Left renal cortex interstitium (tissue), 4 donors: ENCODE measurements at places on chromosomes 1 and 21. TPM values are rescaled to one million over a fixed set of nuclear protein-coding genes. Genes with fewer than 3 reads are reported as not detected.
A peak's percentile ranks its signal among the peaks of the same experiment; 100 is the strongest.

The PDZK1 gene
- polyA plus RNA-seq, result 123 TPM

The B3GALT2 gene
- 11.9 TPM for polyA plus RNA-seq

The WNT2B gene
- polyA plus RNA-seq, result 2.7 TPM

The CDK11B gene
- polyA plus RNA-seq, result 40.0 TPM

The HSD3B1 gene
- 0.27 TPM for polyA plus RNA-seq

The FAM177B gene
- 0.22 TPM for polyA plus RNA-seq

The S100A1 gene
- polyA plus RNA-seq, result 20.3 TPM

The ZMYND12 gene
- 4.3 TPM for polyA plus RNA-seq

The PROK1 gene
- polyA plus RNA-seq, result 0.60 TPM

The ZNF678 gene
- 14.9 TPM for polyA plus RNA-seq

The DNAJC28 gene
- 4.3 TPM for polyA plus RNA-seq

DNA sequence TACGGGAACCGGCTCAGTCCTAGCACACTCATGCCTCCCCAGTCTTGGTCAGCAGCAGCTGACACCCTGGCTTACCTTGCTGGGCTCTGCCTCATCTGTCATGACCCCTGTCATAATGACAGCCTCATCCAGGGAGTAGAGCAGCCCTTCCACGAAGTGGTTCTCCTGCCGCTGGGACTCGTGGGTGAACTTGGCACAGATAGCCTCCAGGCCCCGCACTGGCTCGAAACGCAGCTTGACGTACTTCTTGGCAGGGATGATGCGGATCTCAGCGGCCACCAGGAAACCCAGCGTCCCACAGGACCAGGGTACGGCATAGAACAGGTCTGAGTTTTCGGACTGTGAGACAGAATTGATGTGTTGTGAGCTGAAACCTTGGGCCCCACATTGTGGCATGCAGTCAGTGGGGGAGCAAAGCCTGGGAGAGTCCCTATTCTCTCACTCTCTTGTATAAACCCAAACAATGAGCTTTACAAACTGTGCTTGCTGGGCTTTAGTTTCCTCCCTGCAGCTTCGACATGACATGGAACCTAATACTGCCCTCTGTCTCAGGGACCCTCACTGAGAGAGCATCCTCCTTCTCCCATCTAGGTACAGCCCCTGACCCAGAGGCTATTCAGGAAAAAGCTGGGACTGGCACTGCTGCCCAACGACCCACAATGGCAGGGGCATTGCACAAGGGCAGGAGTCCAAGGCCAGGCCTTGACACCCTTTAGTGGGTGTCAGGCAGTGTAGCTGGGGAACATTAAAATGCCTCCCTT lies 15.5 kb downstream of the DHCR24 start:
- no peak for DNase-seq

GRCh38 chr1:1577367-1578011 lies 2.8 kb upstream of the SSU72 start:
- no peak for DNase-seq

DNA sequence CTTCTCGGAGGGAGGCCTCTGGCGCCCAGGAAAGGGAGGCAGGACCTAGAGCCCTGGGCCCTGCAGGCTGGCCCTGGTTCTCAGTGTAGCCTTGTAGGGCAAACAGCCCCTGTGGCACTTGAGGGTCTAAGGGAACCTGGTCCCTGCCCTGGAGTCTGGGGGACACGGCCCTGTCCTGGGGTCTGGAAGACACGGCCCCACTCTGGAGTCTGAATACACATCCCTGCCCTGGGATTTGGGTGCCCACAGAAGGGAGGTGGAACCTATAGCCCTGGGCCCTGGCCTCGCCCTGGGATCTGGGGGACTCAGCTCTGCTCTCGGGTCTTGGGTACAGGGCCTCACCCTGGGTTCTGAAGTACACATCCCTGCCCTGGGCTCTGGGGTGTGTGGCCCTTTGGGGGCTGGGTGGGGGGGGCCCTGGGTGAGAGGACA lies 97.9 kb downstream of the OBSCN start:
- no peak for DNase-seq

GRCh38 chr1:218135371-218135770 lies 149.7 kb upstream of the RRP15 start:
- no peak for DNase-seq

DNA sequence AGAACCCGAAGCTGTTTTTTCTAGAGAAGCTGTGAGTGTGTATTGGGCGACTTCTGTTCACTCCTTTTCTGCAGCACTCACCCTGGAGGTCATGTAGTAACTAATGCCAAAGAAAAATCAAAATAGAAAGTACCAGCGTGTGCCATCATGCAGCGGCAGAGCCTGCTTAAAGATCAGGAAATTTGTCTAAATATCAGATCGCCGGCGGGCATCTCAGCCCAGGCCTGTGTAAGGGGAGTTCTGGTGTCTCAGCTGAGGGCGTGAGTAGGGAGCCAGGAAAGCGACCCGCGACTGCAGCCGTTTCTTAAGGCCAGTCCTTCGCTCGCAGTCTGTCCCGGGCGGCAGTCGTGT lies 768 bp downstream of the EDARADD start:
- DNase-seq, result no peak

DNA sequence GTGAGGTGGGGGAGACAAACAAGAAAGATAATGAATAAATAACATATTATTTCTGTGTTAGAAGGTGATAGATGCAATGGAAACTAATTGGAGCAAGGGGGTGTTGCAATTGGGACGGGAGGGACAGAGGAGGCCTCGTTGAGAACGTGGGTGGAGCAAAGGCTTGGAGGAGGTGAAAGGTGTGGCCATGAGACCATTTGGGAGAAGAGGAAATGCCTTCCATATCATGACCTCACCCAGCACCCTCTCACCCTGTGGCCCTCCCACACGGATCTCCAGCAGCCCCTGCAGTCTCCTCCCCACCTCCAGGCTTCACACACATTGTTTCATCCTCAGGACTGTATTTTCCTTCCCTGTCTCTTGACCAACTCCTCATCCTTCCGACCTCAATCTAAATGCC lies 85.3 kb upstream of the ARHGAP29 start:
- DNase-seq, result no peak

- peak; percentile 45 for DNase-seq
Measured at GRCh38 chr1:147700042-147701006, 30.0 kb upstream of the ACP6 start.

DNA sequence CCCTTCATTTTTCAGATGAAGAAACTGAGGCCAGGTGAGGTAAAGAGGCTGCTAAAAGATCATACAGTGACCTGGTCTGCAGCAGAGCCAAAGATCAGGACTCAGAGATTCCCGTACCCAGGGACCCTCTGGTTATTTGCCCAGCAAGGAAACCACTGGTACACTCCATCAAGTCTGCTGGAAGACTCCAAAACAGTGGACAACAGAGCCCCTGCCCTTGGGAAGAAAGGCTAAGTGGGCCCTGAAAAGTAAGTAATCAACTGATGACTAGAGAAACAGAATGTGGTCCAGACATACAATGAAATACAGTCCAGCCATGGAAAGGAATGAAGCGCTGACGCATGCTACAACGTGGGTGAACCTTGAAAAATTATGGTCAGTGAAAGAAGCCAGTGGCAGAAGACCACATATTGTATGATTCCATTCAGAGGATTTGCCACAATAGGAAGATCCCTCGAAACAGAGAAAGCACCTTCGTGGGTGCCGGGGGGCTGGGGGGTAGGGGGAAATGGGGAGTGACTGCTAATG lies 106.4 kb downstream of the ETS2 start:
- no peak for DNase-seq

GRCh38 chr1:11802973-11803885 lies 2.5 kb downstream of the MTHFR start:
- peak; percentile 67 for DNase-seq

DNA sequence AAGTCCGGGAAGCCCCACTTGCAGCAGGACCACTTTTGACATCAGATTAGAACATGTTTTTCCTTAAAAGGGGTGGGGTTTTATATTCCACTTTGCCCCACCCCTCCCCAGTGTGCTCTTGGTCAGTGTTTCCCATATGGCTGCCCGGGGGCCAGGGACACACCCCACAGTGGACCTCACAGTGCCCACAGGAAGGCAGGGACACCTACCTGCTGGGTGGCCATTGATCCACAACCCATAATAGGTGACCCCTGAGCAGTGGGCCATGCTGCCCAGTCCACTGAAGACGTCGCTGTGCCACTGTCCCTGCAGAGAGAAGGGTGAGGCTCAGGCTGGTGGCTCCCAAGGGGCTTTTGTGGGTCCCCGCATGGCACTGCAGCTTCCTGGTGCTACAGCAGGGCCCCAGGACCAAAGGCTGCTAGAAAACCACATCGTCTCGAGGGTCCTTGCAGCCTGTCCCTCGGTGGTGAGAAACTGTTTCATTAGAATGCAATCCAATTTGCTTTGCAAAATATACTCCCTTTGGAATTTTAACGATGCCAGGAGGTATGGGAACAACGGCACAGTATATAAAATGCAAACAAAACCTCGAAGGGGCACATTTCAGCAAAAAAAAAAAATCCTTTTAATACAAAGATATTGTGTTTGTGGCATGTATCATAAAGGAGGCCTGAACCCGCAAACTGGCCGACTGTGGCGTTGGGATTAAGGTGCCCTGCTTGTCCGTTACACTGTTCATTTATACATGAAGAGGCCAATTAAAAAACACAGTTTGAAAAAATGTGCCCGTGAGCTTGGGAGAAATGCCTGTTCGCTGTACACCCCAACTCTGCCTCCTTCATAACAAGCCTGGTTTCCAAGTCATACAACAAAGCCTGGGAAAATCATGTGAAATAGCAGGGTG lies 16.9 kb downstream of the MORN1 start:
- DNase-seq, result no peak

GRCh38 chr21:25626757-25627156 lies 12.3 kb upstream of the JAM2 start:
- DNase-seq, result no peak

DNA sequence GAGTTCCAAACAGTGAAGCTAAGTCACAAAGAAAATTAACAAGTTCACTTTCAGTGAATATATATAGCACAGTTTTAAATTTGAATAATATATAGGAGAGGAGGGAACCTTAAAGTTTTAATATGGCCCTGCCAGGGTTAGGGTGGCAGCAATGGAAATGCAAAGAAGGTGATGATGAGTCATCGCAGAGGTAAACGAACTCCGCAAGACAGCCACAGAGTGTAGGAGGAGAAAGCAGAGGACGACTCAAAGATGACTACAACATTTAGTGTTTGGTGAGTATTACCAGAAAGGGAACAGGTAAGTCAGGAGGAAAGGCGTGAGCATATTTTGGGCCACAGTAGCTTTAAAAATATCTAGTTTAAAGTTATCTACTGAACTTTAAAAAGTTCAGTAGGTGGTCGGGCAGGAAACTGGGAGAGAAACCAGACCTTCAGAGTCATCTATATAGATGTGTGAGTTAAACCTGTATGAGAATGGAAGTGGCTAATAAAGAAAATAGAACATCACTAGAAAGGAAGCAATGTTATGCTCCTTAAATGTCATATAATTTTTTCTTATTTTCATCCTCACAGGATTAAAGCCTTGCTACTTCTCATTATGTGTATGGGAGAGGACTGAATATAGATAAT lies 75.7 kb downstream of the UCHL5 start:
- DNase-seq, result no peak

DNA sequence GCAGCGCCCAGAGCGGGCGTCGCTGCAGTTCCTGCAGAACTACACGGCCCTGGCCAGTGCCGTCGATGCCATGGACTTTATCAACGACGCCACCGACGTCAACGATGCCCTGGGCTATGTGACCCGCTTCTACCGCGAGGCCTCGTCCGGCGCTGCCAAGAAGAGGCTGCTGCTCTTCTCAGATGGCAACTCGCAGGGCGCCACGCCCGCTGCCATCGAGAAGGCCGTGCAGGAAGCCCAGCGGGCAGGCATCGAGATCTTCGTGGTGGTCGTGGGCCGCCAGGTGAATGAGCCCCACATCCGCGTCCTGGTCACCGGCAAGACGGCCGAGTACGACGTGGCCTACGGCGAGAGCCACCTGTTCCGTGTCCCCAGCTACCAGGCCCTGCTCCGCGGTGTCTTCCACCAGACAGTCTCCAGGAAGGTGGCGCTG lies 22.0 kb downstream of the COL6A1 start:
- no peak for DNase-seq

GRCh38 chr1:42679364-42679983 lies 2.7 kb upstream of the YBX1 start:
- no peak for DNase-seq

DNA sequence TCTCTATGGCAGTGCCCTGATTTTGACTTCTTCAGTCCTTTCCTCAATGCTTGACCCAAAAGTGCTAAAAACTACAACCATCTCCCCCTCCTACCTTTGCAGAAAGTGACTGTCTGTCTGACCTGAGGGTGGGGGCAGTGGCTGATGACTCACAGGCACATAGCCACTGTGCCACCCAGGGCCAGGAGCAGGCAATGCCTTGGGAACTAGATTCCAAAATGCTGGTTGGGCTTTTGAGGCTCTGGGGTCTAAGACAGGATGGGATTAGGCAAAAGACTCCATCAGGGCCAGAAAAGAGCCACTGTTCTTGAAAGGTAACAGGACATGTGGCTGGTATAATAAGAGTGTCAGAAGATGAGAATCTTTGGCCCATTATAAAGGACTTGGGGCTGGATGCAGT lies 129.5 kb upstream of the KIAA0040 start:
- DNase-seq, result no peak

DNA sequence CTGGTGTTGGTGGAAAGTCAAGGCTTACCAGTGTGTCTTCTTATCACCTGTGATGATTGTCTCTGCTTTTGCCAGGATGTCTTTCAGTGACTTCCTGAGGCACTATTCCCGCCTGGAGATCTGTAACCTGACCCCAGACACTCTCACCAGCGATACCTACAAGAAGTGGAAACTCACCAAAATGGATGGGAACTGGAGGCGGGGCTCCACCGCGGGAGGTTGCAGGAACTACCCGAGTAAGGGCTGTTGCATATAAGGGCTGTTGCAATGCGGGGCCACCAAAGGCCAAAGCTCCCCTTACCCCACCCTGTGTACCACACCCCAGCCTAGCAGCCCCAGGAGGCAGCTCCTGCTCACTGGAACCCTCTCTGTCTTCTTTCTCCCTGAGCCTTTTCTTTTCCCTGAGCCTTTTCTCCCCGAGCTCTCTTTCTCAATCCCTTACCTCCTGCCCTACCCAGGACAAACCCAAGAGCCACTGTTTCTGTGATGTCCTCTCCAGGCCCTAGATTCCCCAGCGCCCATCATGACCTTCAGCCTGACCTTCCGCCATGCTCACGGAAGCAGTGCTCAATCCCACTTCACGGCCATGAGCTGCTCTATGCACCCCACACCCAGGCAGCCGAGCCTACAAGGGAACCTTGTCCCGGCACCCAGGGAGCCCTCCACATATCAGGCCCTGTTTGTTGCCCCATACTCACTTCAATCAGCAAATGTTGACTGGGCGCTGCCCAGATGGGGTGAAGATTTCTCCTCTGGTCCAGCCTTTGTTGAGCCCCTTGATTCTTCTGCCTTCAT lies 40.6 kb downstream of the CAPN2 start:
- DNase-seq, result no peak

DNA sequence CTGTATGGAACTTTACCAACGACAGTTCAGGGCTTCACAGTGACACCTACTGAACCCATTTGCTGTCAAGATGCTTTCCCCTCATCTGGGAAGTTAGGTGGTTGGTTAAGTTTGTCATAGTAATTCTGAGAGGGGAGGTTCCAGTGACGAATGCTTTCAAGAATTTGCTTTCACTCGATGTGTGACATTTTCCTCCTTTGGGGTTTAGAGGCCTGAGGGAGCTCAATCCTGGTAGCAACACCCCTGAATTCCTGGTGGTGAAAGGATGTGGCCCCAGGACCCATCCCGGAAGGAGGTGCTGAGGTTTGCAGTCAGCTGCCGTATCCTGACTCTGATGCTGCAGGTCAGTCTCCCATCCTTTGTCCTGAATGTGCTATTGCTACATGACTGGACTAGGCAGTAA lies 2.8 kb downstream of the PIGV start:
- no peak for DNase-seq

- no peak for DNase-seq
Measured at GRCh38 chr1:19009882-19010321, 53.4 kb upstream of the IFFO2 start.

- DNase-seq, result no peak
Measured at GRCh38 chr21:32728848-32729247, 1.0 kb upstream of the SYNJ1 start.
